Activated B cell treated with CpG ODN at 0.5 μM for 24 hours (primary cell): ENCODE measurements at places on chromosomes 4 and X.

GRCh38 chr4:82376109-82376508, 2.3 kb upstream of the HNRNPD start:
- no peak for DNase-seq

DNA sequence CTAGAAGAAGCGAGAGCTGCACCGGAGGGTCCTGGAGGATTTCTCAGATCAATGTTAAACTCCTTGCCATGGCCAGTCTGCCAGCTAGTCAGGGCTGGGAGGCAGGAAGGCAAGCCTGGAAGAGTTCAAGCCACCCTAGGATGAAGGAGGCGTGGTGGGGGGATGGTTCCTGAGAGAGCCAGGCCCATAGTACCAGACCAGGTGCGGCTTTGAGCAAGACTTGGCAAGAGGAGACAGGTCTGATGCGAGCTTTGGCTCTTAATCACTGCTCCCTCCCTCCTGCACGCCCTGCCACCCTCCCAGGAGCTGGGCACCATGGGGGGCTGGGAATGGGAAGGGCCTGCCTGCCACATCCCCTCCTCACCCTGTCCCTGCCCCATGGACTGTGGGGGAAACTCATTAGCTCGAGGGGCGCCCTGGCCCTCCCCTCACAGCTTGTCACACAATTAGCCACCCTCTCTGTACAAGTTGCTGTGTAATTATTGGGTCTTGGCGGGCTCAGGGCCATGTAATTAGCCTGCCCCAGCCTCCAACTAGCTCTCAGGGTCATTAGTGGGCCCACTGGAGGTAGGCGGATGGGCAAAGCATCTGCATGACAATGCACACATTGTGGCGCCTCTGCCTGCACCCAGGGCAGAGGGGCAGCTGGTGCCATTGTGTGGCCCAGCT, 50.3 kb downstream of the EFNB1 start:
- DNase-seq: no peak

DNA sequence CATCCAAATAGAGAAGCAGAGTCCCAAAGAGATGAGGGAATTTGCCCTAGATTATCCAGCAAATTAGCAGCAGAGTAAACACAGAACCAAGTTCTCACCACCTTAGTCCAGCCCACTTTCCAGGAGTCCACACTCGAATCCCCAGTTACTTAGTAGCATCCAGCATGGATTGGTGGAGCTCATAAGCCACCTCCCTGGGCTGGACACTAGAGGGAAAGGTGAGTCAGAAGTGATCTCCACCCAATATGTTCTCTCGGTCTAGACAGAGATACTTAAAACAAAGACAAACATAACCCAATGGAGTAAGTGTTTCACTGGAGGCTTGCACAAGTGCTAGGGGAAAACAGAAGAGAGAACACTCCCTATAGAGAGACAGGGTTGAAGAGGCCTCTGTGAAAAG, 105.1 kb upstream of the CPEB2 start:
- DNase-seq: no peak

DNA sequence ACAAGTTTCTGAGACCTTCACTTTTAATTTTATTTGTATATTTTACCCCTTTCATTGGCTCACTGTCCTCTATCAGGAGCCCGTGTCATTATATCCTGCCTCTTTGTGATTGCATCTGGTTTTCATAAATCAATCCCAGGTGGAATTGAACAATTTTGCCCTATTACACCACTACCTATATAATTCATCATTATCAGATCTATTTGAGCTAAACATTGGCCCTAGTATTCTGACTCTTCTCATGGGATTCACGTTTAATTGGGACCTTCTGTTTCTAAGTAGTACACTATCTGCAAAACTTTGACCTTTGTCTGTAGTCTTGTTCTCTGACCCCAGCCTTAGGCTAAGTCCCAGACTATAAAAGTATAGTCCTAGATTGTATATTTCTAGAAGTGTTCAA, 114.1 kb downstream of the FAT4 start:
- DNase-seq: no peak

GRCh38 chr4:29082684-29083083, 1637.5 kb upstream of the PCDH7 start:
- no peak for DNase-seq

- DNase-seq: no peak
Measured at GRCh38 chrX:33908898-33909297, 223.2 kb downstream of the FAM47A start.
